ENCODE measurements at places on chromosomes 6 and 20.

DNA sequence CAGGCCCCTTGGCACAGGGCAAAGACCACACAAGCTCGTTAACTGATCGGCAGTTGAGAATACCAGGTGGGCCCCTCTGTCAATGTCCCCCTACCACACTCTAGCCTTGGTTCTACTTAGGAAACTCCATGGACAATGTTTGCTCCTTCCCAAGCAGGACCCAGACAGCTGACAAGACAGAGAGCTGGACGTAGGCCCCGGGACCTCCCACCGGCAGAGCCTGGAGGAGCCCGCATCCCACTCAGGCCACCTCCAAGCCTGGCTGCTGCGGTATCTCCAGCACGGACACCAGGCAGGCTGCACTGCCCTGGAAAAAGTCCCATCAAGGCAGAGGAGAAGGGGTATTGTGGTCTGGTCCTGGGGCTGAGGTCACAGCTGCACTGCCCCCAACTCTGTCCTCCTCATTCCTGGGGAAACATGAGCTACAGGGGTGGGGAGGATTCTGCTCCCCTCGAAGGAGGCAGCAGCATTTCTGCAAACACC, 6.2 kb upstream of the GRM4 start:
- no peak for DNase-seq

- no peak for DNase-seq
Measured at GRCh38 chr6:30889921-30890645, 5.8 kb downstream of the DDR1 start.

GRCh38 chr6:70413114-70413991, at the start of gene FAM135A:
TSS of gene FAM135A (plus strand) at chr6:70413508. CDS start at chr6:70428343, 14,835 bp downstream.
- DNase-seq, result peak; percentile 96

DNA sequence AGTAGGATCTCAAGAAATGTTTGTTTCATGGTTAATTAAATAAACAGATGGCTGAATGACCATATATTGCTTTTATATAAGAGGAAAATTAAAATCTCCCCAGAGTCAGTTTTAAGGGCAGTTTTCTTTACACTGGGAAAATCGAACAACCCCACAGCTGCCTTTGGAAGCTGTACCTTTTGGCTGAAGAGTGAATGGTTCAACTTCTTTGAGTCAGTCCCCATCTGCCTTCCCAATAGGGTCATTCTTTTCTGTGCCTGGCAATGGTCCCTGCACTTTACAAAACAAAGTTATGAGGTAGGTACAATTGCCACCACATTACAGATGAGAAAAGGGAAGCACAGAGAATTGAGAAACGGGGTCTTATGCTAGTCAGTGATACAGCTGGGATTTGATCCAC, 39.5 kb downstream of the TSHZ2 start:
- no peak for DNase-seq

DNA sequence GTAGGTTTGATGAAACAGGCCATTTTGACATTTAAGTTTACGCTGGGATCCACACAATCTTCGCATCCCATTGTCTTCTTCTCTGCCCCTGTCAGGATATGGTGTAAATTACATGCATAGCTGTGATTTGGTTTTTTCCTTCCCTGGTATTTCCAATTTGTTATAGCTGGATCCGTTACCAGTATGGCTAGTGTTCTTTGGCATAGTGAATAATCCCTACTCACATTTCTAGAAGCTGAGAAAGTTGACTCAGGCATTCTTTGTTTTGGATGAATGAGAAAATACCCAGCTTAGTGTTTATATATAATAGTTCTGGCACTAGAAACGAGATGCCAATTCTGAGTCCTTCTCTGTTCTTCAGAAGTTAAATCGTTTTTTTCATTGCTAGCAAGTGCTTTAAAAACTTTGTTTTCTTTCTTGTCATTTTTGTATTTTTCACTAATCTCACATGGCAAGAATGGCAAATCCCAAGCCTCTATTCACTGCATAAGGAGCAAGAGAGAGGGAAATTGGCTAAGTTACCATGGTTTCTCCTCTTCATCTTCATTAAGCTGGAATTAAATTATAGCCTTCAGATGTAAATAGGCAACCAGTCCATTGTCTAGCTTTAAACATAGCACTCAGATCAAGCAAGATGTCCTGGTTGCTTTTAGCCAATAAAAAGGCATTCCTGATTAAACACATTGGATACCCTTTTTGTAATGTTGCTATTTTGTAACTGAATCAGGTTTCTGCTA, 91.9 kb upstream of the LAMP5 start:
- DNase-seq, result no peak

- no peak for DNase-seq
Measured at GRCh38 chr6:17178754-17179529, 77.1 kb downstream of the STMND1 start.

DNA sequence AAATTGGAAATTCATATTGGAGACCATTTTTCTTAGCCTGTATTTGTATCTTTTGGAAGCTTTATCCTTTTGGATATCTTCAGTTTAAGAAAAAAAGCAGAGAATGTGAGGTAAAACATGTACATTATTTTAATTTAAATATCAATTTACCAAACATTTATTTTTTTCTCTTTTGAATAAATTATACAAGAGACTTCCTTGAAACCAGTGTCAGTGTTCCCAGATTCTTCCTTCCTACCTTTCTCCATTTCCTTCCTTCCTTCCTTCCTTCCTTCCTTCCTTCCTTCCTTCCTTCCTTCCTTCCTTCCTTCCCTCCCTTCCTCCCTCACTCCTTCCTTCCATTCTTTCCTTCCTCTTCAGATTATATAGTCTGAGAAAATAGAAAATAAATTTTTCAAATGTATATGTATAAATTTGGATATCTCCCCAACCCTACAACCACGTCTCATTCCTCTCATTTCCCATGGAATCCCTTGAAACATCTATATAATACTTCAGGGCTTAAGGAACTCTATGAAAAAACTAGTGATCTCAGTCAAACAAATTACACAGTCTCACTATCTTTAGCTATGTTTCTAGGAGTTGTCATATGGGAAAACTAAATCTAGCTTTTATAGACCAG, 528.4 kb downstream of the GRIK2 start:
- DNase-seq, result no peak

DNA sequence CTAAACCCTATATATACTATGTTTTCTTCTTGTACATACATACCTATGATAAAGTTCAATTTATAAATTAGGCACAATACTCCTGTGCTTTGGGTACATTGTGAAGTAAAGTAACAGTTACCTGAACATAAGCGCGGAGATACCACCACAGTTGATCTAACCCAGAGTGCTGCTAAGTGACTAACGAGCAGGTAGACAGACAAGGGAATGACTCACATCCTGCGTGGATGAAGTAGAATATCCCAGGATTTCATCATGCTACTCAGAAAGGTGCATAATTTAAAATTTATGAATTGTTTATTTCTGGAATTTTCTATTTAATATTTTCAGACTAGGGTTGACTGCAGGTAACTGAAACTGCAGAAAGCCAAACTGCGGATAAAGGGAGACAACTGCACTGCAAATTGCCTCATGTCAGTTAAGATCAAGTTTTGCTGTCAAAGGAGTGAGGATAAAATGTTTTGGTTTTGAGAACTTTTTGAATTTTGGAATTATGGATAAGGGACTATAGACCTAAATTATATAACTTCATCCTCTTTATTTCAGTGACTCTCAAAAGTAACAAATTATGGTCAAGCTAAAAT, 14.4 kb downstream of the MKKS start:
- DNase-seq, result no peak

DNA sequence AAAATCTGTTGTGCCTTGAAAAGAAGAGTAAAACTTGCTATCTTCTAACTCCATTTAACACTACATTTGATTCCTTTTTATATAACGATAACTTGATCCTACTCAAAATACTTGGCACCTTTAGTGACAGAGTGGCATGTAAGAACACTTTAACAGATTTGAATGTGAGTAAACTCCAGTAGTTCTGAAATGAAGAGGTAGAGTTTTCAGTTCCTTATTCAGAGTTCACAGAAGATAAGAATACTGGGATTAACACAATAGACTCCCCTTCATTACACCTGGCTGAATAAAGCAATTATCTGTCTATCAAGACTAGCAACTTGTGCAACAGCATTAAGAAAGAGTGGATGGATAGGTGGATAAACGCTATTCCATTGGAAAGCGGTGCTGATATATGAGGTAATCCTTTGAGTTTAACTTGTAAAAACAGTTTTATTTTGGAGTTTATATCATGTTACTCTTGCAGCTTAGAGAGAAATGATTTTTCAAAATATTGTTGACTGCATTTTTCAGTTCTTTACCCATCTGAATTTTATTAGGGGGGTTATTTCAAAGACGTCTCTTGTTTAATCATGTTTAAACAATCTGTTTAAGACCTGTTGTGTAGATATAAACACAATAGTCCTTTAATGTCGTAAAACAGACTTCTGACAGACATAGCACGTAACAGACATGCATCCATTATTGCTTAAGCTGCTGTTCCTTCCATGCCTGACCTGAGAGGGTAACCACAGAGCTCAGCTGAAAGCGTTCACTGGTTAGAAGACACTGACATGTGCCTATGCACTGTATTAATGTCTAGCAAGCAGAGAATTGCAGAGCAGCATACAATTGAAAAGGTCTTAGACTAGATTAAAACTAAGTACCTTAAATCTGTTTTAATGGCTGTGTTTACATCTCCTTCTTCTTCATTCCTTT, 102.4 kb upstream of the SUPT3H start:
- DNase-seq, result no peak

DNA sequence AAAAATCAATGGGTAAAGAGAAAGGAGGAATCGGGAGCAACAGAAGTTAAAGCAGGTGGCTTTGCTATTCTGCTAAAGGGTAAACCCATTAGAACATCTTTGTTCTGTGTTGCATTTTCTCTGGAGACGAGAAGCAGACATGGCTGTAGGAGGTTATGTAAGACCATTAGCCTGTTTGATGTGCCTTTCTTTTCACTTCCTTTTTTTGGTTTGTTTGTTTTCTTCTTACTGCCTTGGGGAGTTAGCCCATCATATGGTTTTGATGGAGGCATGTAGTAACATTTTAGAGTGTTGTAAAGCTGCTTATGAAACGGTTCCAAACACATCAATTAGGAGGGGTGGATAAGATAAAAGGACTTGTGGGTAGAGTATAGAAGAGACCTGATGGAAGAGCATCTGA, 131.0 kb downstream of the DOK5 start:
- DNase-seq, result no peak

DNA sequence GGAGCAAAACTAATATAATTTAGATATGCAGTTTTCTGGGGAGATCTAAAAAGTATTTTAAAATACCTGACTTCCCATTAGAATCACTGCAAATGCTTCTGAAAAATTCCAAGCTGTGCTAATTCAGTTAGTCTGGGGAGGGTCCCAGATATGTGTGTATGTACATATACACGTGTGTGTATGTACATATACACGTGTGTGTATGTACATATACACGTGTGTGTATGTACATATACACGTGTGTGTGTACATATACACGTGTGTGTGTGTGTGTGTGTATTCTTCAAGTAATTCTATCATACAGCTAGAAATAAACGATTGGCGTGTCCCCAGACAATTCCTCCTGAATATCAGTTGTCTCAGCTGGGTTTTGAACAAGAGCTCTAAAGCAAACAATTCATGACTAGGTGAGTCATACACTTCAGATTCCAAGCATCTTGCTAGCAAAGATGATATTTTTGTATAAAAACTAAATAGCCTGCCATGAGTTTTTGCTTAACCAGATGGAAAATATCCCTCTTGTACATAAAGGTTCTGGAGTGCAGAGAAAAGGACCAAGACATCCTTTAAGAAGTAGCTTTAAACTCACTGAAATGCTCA, 58.2 kb downstream of the SPACA1 start:
- DNase-seq, result no peak

- no peak for DNase-seq
Measured at GRCh38 chr6:106716966-106717365, 87.6 kb downstream of the QRSL1 start.

- no peak for DNase-seq
Measured at GRCh38 chr20:34574426-34574825, 15.9 kb downstream of the MAP1LC3A start.

GRCh38 chr6:47308552-47309290, 984 bp downstream of the TNFRSF21 start:
- no peak for DNase-seq

- DNase-seq, result peak; percentile 69
Measured at GRCh38 chr20:32189691-32190615, 17.6 kb downstream of the PLAGL2 start.

- DNase-seq, result no peak
Measured at GRCh38 chr6:21084656-21085055, 508.9 kb upstream of the SOX4 start.

DNA sequence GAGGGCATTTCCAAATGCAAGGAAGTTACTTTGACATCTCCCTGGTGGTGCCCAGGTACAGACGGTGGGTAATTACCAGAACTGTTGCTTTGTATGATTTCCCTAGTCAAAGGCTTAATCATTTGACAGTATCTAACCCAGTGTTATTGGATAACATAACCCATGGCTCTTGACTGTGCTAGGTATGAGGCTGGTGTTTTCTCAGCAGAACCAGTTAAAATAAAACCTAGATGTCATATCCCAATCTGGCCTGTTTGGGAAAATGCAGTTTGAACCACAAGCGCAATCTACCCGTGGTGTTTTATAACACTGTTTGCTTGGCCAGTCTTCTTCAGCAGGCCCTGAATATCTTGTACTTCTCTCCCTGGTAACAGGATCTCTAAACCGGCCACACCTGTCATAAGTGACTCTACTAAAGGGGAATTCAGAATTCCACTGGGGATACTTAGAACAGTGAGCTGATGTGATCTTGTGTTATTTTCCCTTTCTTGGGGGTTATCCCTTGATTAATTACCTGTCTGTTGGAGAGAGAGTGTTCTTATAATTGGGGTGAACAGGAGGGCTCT, 32.8 kb downstream of the PPP1R14C start:
- DNase-seq, result no peak

DNA sequence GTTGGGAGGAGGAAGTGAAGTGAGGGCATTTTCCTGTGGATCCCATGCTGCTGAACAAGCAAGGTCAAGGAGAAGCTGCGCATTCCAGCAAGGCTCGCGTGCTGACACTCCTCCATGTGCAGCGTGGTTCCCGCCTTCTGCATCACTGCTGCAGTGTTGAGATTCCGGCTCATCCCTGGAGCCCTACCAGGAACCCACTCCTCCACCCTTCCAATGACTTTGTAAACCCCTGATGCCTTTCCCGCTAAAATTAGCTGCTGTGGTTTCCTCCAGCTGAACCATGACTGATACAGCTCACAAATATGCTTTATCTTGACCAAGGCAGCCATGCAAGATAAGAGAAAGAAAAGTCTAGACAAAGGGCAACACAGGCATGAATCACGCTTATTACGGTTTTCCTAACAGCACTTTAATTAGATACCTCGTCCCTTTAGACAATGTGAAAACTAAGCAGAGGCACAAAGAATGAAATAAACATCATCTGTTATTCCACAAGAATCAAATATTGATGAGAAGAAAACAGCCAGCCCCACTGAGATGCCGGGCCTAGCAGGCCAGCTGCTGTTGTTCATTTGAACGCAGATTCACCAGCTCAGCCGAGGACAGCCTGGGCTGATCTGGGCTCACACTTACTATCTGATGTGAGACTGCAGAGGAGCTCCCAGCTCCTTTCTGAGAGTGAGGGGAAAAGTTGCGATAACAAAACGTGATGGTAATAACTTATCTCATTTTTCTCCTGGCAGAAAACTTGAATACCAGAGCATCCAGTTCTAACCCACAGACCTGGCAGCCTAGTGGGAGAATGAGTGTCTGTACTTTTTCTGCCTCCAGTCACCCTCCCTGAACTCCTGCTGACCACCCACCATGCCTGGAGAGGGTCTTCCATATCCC, 14.2 kb upstream of the BNIP5 start:
- DNase-seq, result peak; percentile 51
